ENCODE measurements at places on chromosomes 11 and 22.

DNA sequence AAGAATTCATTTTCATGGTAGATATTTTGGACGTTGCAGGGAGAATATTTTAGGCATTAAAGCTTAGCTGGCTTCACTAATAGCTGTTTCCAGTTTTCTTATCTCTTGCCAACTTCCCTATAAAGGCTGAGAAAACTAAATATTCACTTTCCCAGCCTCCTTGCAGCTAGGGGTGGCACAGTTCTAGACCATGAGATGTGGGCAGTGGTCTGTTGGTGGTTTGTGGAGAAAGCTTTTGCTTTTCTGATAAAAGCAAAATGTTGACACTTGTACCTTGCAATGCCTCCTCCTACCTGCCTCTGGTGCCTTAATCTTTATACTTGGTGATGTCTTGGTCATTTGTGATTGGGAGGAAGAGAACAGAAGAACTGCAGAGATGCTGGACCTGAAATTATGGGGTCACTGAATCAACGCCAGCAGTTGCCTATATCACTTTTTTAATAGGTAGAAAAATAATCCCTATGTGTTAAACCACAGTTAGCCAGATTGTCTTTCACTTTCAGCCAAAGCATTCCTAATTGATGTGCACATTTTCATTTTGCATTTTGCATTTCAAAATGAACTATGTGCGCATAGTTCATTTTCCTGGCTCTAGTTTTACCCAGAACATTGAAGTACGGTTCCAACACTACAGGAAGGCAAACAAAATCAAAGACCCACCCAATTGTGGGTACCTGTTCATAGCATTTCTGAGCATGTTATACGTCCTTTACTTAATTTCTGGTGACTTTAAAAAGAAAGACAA lies 24.9 kb upstream of the ABTB2 start:
- no peak for DNase-seq

- DNase-seq: peak; percentile 61
Observed at GRCh38 chr22:50074056-50074455, 11.2 kb downstream of the MLC1 start.

- DNase-seq: no peak
Observed at GRCh38 chr22:39706376-39707140, 136.0 kb downstream of the CACNA1I start.

- no peak for DNase-seq
Observed at GRCh38 chr22:19199479-19199878, 20.9 kb upstream of the SLC25A1 start.

DNA sequence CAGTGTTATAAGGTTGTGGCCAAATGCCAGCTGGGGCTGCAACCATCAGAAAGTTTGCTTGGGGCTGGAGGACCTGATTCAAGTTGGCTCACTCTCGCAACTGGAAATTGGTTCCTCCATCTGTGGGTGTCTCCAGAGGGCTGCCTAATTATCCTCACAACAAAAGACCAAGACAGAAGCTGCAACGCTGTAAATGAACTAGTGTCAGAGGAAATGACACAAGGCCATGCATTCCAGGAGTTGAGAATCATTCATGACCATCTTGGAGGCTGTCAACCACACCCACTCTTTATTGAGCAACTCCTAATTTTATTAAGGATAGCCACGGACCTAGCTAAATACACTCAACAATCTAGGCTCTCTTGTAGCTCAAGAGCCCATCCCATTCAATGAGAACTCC lies 1060.8 kb downstream of the OPCML start:
- DNase-seq: no peak

GRCh38 chr11:1735271-1735670 lies 15.1 kb downstream of the IFITM10 start:
- DNase-seq: peak; percentile 43

DNA sequence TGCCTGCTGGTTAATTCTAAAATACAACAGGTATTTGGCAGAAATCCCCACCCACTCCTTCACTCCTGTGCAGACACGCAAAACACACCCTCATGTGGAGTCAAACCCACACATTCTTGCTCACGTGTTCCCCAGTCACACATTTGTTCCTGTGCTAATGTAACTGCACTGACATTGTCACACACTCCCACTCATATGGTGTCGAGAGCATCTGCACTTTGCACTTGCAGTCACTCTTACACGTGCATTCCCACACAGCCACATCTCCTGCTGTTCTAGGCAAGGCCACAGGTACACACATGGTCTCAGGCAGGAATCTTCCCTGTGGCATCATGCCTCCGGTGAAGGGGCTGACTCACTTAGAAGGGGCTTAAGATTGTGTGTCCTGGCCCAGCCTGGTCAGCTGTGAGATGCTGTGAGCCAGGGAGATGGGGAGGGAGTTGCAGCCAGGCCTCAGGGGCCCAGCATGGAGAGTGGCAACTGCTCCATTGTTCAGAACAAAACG lies 395.0 kb downstream of the TENM4 start:
- DNase-seq: peak; percentile 52

DNA sequence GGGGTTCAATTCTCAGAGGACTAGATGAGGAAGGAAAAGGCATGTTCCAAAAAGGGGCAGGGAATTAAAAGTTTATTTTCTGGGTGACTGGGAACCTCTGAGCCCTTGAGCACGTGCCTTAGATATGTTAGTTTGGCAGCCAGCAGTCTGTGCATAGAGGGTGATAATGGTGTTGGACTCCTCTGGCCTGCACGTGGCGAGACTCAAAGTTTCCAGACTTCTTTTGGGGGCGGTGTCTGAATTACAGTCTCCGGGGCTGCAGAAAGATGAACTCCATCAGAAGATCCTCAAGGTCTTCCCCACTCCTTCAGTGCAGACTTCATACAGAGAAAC lies 861 bp upstream of the ZNRF3 start:
- DNase-seq: no peak

DNA sequence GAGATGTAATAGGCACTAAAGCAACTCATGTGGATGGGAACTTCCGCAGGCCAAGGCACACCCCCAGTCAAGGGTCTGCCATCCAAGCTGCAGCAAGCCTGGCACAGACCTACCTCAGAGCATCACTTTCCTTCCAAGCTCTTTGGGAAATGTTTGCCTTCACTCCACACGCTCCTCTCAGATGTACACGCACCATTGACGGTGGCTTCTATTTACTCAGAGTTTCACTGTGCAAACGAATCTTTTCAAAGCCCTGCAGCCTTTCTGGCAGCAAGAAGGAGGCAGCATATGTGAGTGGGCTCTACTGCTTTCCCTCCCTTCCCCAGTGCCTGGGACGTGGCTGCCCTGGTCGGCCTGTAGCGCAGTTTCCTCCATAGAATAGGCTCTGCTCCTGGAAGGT lies 60.9 kb upstream of the USP47 start:
- no peak for DNase-seq

GRCh38 chr11:119403021-119403420 lies 20.0 kb downstream of the THY1 start:
- no peak for DNase-seq

GRCh38 chr11:69280994-69281393 lies 13.0 kb upstream of the MYEOV start:
- peak; percentile 57 for DNase-seq

Data from endodermal cell (in vitro differentiated cells).